Stimulated activated CD4-positive, alpha-beta T cell treated with anti-CD3 and anti-CD28 coated beads, Interleukin-1b, Interleukin-23, amount 100 ng/mL, for 4 hours (primary cell): ENCODE measurements at places on chromosomes 6 and 20.

DNA sequence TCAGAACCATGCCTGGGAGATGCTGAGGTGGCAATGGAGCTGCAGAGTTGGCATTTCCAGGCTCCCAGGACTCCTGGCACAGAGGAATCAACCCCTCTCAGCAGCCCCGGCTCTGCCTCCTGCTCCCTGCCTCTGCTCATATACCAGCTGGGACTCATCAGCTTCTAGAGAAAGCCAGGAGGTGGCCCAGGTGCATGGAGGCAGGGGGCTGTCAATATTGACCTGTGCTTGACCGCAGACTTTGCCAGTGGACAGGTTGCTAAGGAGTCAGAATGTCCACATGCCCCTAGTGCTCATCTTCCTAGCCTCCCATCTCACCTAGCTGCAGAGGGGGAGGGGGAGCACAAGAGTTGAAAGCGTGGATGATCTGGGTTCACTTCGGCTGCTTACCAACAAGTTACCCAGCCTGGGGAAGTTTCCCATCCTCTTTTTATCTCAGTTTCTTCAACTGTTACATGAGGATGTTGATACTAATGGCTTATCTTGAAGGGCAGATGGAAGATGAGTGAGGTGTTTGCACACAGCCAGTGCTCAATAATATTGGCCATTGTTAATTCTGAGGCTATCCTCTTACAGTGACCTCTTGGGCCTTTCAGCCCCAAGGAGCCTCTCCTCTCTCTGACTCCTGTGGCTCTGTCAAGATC, 9.2 kb upstream of the SCRT2 start:
- DNase-seq = no peak

- DNase-seq = no peak
Measured at GRCh38 chr6:2008383-2008976, 236.9 kb downstream of the GMDS start.

DNA sequence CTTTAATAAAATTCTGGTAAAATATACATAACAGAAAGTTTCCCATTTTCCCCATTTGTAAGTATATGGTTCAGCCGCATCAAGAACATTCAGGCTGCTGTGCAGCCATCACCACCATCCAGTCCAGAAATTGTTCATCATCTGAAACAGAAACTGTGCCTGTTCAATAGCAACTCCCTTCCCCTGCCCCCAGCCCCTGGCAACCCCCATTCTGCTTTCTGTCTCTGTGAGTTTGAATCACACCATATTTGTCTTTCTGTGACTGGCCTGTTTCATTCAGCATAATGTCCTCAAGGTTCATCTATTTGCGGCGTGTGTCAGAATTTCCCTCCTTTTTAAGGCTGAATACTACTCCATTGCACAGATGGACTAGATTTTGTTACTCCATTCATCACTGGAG, 19.1 kb downstream of the VSTM2L start:
- DNase-seq = no peak

DNA sequence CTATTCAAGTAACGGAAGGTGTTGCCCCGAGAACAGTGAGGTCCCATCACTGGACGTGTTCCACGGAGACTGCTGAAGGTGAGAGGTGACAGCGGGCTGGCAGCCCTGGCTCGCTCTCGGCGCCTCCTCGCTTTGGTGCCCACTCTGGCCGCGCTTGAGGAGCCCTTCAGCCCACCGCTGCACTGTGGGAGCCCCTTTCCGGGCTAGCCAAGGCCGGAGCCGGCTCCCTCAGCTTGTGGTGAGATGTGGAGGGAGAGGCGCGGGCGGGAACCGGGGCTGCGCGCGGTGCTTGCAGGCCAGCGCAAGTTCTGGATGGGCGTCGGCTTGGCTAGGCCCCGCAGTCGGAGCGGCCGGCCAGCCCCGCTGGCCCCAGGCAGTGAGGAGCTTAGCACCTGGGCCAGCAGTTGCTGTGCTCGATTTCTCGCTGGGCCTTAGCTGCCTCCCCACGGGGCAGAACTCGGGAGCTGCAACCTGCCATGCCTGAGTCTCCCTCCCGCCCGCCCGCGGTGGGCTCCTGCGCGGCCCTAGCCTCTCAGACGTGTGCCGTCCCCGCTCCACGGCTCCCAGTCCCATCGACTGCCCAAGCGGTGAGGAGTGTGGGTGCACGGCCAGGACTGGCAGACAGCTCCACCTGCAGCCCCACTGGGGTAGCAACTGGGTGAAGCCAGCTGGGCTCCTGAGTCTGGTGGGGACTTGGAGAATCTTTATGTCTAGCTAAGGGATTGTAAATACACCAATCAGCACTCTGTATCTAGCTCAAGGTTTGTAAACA, 77.6 kb downstream of the RNF182 start:
- no peak for DNase-seq

DNA sequence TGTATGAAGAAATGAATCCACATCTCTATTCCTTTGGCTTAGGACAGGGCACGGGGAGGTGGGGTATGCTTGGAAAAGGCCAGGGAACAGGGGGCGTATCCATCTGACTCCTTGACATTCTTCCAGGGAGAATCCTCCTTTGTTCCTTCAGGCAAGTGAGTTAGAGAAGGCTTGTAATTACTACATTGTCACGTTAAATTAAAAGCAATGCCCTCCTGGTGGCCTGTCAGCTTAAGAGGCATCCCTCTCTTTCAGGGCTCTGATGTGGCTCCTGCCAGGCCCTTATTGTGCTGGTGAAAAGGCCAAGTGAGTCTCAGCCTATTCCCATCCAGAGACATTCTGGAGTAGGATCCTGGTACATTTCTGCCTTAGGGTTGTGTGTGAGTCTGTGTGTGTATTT, 128.3 kb downstream of the FOXA2 start:
- no peak for DNase-seq

DNA sequence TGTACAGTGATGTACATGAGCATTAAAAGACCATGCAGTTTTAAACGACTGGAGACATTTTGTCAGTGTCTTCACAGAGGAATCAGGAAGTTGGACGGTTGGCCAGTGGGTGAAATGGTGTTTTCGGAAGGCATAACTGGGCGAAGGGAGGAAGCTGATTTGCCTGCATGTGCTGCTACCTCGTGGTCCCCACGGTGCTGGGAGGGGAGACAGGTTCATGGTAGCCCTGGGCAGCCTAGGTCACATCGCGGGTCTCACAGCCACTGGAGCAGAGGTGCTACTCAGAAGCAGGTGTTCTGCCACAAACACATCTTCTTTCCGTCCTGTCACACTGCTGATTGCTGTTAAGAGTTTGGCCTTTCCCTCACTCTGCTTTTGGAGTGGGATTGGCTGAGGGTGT, 35.2 kb downstream of the HIVEP1 start:
- no peak for DNase-seq

GRCh38 chr6:88120635-88121034, 45.5 kb downstream of the CNR1 start:
- no peak for DNase-seq

- no peak for DNase-seq
Measured at GRCh38 chr20:42082611-42083010, 464.4 kb upstream of the CHD6 start.

GRCh38 chr20:25517124-25517523, 68.2 kb downstream of the NINL start:
- no peak for DNase-seq

- DNase-seq = no peak
Measured at GRCh38 chr6:87917886-87918285, 129.8 kb upstream of the SPACA1 start.

- no peak for DNase-seq
Measured at GRCh38 chr20:22005535-22005934, 300.1 kb downstream of the PAX1 start.

- no peak for DNase-seq
Measured at GRCh38 chr6:83884523-83884922, 25.0 kb downstream of the CYB5R4 start.

- DNase-seq = no peak
Measured at GRCh38 chr6:90581146-90581545, 5.7 kb downstream of the MAP3K7 start.

GRCh38 chr20:23492292-23492691, 1.4 kb downstream of the CST8 start:
- DNase-seq = no peak

DNA sequence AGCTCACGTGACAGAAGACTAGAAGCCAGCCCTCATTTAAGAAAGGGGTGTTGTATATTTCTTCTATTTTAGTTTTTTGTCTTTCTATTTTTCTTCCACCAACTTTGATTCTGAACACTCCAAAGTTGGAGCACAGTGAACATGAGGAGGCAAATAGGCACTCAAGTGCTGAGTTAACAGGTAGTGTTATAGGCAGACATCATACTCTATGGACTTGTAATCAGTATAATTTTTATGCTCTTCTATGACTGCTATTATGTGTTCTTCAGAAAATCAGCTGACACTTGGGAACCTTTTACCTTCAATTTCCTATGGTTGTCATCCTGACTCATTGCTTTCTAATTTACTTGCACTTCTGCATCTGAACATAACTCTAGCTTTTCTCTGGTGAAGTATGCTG, 396.3 kb upstream of the EYS start:
- no peak for DNase-seq

DNA sequence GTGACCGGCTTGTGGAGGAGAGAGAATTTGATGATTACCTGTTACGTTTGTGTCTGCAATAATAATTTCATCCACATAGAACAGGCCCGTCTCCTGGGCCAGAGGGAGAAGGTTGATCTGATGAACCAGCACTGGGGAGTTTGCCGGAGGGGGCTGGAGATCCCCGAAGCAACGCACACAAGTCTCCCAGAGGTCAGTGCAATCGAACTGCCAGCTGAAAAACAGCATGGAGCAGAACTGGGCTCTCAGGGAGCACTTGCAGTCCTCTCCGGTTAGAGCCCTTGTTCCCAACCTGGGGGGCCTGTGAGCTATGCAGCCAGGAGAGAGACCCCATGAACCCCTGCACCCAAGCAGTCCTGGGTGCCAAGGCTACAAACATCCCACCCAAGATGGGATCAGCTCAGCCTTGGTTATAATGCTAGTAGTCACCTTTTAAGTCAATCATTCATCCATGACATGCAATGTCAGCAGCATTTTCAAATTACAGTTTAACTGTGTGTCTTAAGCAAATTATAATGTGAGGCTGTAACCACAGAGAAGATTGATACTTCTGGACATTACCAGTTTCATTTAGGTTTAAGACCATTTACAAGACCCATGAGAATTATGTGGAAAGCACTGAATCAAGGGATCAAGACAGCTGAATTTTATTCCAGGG, 34.2 kb downstream of the PKHD1 start:
- no peak for DNase-seq

DNA sequence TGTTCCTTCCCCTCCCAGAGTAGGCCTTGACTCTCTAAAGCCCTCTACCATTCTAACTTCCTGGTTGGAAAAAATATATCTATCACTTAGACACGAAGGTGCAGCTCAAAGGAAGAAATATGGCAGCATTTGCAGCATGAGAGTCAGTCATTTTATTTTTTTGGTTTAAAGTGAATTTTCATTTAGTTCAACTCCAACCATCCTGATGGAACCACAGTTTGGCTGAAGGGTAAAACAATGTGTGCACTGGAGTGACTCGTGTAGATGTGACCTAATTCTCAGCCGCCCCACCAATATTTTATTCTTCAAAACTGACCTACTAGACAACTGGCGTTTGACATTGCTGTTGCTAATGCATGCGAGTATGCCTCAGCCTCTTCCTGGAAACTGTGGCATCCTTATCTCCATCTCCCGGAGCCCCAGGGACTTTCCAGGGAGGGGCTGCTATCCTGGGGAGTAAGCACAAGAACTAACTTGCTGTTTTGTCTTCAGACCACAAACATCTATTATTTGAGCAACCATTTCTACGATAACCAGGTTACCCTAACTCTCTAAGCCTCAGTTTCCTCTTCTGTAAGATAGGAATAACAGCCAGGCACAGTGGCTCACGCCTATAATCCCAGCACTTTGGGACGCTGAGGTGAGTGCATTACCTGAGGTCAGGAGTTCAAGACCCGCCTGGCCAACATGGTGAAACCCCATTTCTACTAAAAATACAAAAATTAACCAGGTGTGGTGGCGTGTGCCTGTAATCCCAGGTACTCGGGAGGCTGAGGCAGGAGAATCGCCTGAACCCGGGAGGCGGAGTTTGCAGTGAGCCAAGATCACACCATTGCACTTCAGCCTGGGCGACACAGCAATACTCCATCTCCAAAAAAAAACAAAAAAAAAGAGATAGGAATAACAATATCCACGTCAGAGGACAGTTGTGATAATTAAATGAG, 148.7 kb upstream of the JARID2 start:
- DNase-seq = no peak

GRCh38 chr6:155273431-155273830, 9.6 kb downstream of the CLDN20 start:
- no peak for DNase-seq

GRCh38 chr20:3651204-3651962, 11.8 kb downstream of the GFRA4 start:
- no peak for DNase-seq

DNA sequence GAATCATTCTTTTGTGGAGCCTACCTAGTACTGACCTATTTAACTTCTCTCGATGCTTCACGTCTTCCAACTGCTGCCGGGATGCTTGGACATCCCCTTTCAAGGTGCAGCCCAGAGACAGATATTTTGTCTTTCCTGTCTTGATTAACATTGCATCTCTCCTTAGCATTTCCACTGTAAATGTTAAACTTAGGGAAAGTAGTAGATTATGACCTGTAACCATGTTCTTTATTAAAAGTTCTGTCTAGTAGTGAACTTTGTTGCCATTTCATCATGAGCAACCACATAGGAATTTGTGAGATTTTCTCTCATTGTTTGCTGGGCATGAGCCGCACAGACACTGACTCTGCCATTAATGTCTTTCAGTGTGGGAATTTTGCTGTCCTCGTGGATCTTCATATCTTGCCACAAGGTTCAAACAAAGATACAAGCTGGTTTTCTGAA, 117.9 kb downstream of the JAG1 start:
- DNase-seq = no peak

DNA sequence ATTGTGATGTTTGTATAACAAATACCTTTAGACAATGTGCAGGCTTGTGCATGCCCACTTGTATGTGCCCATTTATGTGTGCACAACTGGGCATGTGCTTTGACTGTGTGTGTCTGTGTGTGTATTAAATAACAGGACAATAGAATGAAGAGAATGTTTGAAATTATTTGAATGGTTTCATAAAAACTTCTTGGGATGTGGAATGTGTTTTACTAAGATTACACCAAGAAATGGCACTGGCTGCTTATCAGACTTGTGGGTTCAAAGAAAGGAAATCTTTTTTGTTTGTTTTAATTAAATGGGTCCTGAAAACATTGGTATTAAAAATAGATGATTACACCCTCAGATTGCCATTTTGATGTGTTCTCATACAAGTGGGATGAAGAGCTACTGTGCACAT, 191.6 kb upstream of the CCN2 start:
- DNase-seq = no peak

GRCh38 chr20:38270869-38271605, 10.5 kb upstream of the KIAA1755 start:
- DNase-seq = no peak
